Uterus (tissue), 4 donors: ENCODE measurements at places on chromosomes 4 and X. TPM values are rescaled to one million over a fixed set of nuclear protein-coding genes. Genes with fewer than 3 reads are reported as not detected.

PABPC1L2A gene
- not detected for total RNA-seq

RBMX gene
- 478 TPM for total RNA-seq

DNA sequence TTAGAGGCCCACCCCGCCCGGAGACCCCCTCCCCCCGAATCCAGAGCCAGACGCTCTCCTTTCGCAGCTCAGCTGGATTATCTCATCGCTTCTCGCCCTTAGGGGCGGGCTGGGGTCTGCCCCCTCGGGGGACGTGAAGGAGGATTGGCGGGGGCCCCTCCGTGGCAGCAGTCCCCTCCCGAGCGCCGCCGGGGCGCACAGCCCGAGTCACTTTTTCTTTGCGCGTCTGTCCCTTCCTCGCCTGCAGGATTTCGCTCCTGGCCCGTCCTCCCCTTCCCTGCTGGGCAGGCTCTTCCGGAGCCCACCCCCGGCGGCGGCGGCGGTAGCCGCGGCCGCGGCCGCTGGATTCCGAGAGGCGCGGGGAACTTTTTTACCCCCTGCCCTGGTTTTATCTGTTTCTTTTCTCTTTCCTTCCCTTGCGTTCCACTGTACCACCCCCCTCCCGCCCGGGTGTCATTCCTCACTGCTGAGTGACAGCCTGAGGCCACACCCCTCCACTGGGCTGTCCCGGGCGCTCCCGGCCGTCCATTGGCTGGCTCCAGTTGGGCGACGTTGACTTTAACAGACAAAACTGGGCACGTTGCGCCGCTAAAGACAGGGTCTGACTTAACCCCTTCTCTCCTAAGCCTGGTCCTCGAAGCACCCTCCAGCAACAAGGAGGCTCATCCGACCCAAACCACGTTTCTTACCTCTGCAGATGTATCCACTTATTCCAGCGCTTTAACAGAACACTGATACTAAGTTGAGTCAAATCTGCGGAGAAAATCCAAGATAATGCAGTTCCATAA, 492 bp upstream of the NKX3-2 start:
- no peaks in the 10 kb centered on the region for H3K4me1 ChIP-seq
- peak; percentile 54 for DNase-seq
- peak overlapping the region; percentile 32 for H3K4me3 ChIP-seq
- no peaks in the 10 kb centered on the region for H3K36me3 ChIP-seq

TCEAL2 gene
- total RNA-seq = 42.9 TPM

DNA sequence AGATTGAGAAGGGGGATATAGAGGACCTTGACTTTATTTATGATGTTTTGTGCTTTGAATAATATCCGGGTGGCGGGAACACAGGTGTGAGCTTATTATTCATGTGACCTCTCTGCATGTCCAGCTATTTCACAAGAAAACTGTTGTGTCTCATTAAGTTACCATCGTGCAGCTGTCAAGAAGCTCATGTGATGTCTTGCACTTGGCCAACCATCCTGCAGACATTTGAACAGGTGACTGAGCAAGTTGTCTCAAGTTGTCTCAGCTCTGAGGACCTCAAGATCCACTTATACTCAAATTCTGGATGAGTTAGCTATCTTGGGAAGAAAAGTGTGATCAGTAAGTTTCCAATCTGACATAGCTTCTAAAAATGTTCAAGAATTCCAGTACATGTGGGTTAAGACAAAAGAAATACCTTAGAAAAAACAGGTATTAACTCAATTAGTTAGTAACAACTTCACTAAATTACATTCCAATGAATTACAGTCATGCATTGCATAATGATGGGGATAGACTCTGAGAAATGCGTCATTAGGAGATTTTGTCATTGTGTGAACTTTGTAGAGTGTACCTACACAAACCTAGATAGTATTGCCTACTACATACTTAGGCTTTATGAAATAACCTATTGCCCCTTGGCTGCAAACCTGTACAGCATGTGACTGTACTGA, 462.2 kb downstream of the INPP4B start:
- no peaks in the 10 kb centered on the region for H3K27me3 ChIP-seq
- no peak overlapping the region for H3K4me3 ChIP-seq
- H3K27ac ChIP-seq = no peak overlapping the region
- no peak for DNase-seq

DNA sequence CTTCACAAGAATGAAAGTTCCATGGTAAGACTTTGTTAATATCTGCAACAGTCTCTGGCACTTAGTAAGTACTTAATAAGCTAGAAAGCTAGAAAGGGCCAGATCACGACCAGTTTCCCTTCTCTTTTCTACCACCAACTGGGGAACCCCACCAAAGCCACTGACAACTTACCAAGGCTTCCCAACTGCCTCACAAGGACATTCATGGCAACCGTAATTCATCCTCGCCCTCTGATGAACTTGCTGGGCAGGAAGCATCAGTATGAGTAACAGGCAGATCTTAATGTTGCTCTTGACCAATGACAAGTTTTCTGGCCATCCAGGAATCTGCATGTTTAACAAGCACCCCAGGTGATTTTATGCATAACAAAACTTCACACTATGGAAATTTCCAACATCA, 23.2 kb upstream of the ZCCHC13 start:
- no peaks in the 10 kb centered on the region for H3K4me1 ChIP-seq
- H3K27me3 ChIP-seq = no peaks in the 10 kb centered on the region
- no peak overlapping the region for H3K27ac ChIP-seq
- no peak for DNase-seq
- H3K4me3 ChIP-seq = no peak overlapping the region
- no peaks in the 10 kb centered on the region for H3K36me3 ChIP-seq

- H3K4me1 ChIP-seq = no peaks in the 10 kb centered on the region
- no peak overlapping the region for H3K4me3 ChIP-seq
- H3K36me3 ChIP-seq = no peaks in the 10 kb centered on the region
- H3K27me3 ChIP-seq = no peaks in the 10 kb centered on the region
- H3K27ac ChIP-seq = no peak overlapping the region
These were observed 30.8 kb downstream of the EXOC1 start for GRCh38 chr4:55884093-55884850.

- no peaks in the 10 kb centered on the region for H3K36me3 ChIP-seq
- H3K27ac ChIP-seq = no peak overlapping the region
- no peak for DNase-seq
- no peaks in the 10 kb centered on the region for H3K4me1 ChIP-seq
- H3K4me3 ChIP-seq = no peak overlapping the region
- no peaks in the 10 kb centered on the region for H3K27me3 ChIP-seq
These were observed 72.8 kb upstream of the MTNR1A start for GRCh38 chr4:186628058-186628711.

TNMD gene
- total RNA-seq = not detected

PRSS12 gene
- 52.1 TPM for total RNA-seq

GRCh38 chr4:75698162-75698962, 25.2 kb upstream of the G3BP2 start:
- no peak for DNase-seq
- no peaks in the 10 kb centered on the region for H3K4me1 ChIP-seq
- H3K27ac ChIP-seq = no peak overlapping the region
- H3K4me3 ChIP-seq = no peak overlapping the region
- no peaks in the 10 kb centered on the region for H3K27me3 ChIP-seq

ZNF185 gene
- 3.2 TPM for total RNA-seq

GRCh38 chr4:179762840-179763239, 2320.6 kb upstream of the AGA start:
- no peak overlapping the region for H3K4me3 ChIP-seq
- no peaks in the 10 kb centered on the region for H3K36me3 ChIP-seq
- H3K27ac ChIP-seq = no peak overlapping the region
- H3K4me1 ChIP-seq = no peaks in the 10 kb centered on the region

DNA sequence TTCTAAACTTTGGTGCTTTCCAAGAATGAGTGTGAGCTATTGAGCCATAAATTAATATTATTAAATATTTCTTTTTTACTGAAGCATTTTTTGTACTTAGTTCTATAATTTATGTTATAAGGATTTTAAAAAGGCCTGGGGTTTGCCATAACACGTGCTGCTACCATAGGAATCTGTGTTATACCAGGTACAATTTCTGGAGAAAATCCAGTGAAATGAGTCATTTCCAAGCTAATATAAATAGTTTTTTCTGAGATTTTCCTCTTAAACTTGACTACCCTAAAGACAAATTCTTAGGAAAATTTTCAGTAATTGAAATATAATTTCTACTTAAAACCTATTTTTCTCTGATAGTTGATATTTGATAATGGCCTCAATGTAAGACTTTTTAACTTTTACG, 130.8 kb downstream of the TLL1 start:
- no peaks in the 10 kb centered on the region for H3K4me1 ChIP-seq
- H3K36me3 ChIP-seq = no peaks in the 10 kb centered on the region
- no peak for DNase-seq
- H3K27ac ChIP-seq = no peak overlapping the region
- H3K27me3 ChIP-seq = no peaks in the 10 kb centered on the region

- H3K27ac ChIP-seq = no peak overlapping the region
- no peak overlapping the region for H3K4me3 ChIP-seq
- DNase-seq = no peak
- no peaks in the 10 kb centered on the region for H3K4me1 ChIP-seq
- H3K27me3 ChIP-seq = no peaks in the 10 kb centered on the region
These were observed 35.5 kb upstream of the MGST2 start for GRCh38 chr4:139630126-139630495.

NSG1 gene
- total RNA-seq = 3.6 TPM

MAGEB10 gene
- total RNA-seq = not detected

GRPR gene
- total RNA-seq = 0.67 TPM

WDR44 gene
- total RNA-seq = 17.4 TPM

KIT gene
- 19.4 TPM for total RNA-seq

DNA sequence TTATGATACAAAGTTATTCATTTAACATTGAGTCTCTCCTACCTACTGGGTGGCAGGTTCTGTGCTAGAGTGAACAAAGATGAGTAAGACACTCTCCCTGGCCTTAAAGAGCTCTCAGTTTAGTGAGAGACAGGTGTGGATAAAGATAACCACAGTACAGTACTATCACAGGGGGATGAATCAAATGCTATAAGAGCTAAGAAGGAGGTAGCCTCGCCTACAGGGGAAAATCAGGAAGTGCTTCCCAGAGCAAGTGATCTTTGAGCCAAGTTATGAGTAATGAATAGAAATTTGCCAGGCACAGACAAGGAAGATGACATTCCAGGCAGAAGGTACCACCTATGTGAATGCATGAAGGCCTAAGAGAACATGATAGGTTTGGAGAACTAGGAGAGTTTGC, 3.4 kb upstream of the IGBP1 start:
- H3K4me1 ChIP-seq = no peaks in the 10 kb centered on the region
- no peak overlapping the region for H3K4me3 ChIP-seq
- H3K27ac ChIP-seq = no peak overlapping the region

DNA sequence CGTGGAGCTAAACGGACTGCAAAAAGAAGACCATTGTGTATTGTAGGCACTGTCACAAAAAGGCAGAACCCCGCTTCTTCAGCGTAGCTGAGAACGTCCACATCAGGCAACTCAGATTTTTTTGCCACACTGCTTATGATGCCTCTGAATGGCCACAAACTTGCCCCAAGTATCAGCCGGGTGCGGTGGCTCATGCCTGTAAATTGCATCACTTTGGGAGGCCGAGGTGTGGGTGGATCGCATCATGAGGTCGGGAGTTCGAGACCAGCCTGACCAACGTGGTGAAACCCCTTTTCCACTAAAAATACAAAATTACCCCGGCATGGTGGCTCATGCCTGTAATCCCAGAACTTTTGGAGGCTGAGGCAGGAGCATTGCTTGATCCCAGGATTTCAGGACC, 14.9 kb upstream of the IL3RA start:
- no peak overlapping the region for H3K27ac ChIP-seq
- H3K27me3 ChIP-seq = no peaks in the 10 kb centered on the region
- H3K4me3 ChIP-seq = no peak overlapping the region
- no peaks in the 10 kb centered on the region for H3K36me3 ChIP-seq
- H3K4me1 ChIP-seq = no peaks in the 10 kb centered on the region

NLGN3 gene
- not detected for total RNA-seq

FHL1 gene
- total RNA-seq = 396 TPM

HSFX1 gene
- not detected for total RNA-seq

MAGEA2 gene
- total RNA-seq = not detected

CHRDL1 gene
- total RNA-seq = 48.2 TPM

DNA sequence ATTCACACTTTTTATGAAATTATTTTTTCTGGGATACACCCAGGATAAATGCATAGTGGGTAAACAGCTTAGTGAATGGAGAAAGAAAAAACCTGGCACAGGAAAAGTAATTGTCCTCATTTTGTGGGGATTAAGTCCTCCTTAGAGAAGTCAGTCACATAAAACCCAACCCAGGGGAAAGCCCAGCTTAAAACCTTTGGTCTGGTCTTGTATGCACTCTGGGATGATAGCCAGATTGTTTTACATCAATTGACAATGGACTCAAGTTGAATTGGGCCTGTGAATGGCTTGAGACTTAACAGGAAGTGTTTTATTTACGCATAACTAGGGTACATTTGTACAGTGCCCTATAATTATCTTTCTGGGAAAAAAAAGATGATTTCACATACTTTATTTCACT, 561.3 kb upstream of the GRIA3 start:
- no peak overlapping the region for H3K27ac ChIP-seq
- H3K27me3 ChIP-seq = no peaks in the 10 kb centered on the region
- H3K36me3 ChIP-seq = no peaks in the 10 kb centered on the region
- no peak for DNase-seq
- H3K4me1 ChIP-seq = no peaks in the 10 kb centered on the region

- H3K36me3 ChIP-seq = no peaks in the 10 kb centered on the region
- DNase-seq = no peak
- H3K27me3 ChIP-seq = no peaks in the 10 kb centered on the region
- H3K4me1 ChIP-seq = no peaks in the 10 kb centered on the region
- H3K4me3 ChIP-seq = no peak overlapping the region
- H3K27ac ChIP-seq = no peak overlapping the region
These were observed 25.5 kb upstream of the FGF5 start for GRCh38 chr4:80240976-80241375.

GRCh38 chr4:1895971-1896657, 24.9 kb downstream of the NSD2 start:
- no peaks in the 10 kb centered on the region for H3K27me3 ChIP-seq
- H3K4me1 ChIP-seq = no peaks in the 10 kb centered on the region
- no peak for DNase-seq
- no peak overlapping the region for H3K27ac ChIP-seq
- H3K36me3 ChIP-seq = no peaks in the 10 kb centered on the region

DNA sequence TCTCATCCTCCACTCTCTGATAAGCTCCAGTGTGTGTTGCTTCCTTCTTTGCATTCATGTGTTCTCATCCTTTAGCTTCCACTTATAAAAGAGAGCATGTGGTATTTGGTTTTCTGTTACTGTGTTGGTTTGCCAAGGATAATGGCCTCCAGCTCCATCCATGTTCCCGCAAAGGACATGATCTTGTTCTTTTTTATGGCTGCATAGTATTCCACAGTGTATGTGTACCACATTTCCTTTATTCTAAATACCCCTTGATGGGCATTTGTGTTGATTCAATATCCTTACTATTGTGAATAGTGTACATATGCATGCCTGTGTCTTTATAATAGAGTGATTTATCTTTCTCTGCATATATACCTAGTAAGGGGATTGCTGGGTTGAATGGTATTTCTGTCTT, 155.1 kb downstream of the DCK start:
- no peak overlapping the region for H3K4me3 ChIP-seq
- H3K4me1 ChIP-seq = no peaks in the 10 kb centered on the region
- H3K36me3 ChIP-seq = no peaks in the 10 kb centered on the region
- no peak overlapping the region for H3K27ac ChIP-seq

NEXMIF gene
- total RNA-seq = 4.9 TPM

RHOH gene
- 1.5 TPM for total RNA-seq

- no peak overlapping the region for H3K27ac ChIP-seq
- no peaks in the 10 kb centered on the region for H3K36me3 ChIP-seq
- DNase-seq = no peak
- H3K27me3 ChIP-seq = no peaks in the 10 kb centered on the region
These were observed 106.7 kb downstream of the GPM6A start for GRCh38 chr4:175705407-175705806.
